ENCODE measurements at places on chromosomes 2 and 18.

DNA sequence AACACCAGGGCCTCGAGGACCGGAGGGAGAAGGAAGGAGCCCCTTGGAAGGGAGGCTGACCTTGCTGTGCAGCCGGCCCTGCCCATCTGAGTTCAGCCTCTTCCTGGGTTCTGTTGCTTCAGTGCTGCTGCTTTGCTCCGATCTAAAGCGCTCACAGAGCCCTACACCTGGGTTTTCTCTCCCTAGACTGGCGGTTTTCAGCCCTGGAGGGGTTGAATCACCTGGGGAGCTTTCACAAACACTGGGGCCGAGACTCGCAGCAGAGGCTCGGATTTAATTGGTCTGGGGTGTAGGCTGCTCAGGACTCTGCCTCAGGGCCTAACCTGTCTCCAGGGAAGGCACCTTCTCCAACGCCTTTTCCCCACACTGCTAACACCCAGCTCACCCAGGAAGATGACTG is 40.9 kb upstream of the SMAD7 start:
- no peak for DNase-seq

- no peak for DNase-seq
Observed at GRCh38 chr2:179207047-179207446, 57.6 kb downstream of the SESTD1 start.

- no peak for DNase-seq
Observed at GRCh38 chr2:96540136-96540535, 3.6 kb downstream of the ARID5A start.

DNA sequence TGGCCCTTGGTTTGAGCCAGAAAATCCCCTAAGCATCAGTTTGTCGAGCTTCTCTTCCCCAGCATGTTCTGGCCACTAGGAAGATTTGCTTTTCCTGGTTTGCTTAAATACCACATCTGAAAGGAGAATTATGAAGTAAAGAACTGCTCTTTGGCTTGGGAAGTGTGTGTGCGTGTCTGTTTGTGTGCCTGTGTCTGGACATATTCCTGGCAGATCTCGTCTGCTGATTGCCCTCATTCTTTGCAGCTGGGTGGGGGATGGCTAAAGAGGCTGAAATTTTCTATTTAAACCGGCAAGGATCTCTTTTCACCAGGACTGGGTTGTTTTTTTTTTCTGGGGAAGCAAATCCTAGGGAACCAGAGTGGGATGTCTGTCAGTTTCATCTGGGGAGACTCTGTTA is 57.3 kb upstream of the MBOAT2 start:
- no peak for DNase-seq

- DNase-seq: no peak
Observed at GRCh38 chr18:44170208-44170880, 510.3 kb upstream of the SETBP1 start.

DNA sequence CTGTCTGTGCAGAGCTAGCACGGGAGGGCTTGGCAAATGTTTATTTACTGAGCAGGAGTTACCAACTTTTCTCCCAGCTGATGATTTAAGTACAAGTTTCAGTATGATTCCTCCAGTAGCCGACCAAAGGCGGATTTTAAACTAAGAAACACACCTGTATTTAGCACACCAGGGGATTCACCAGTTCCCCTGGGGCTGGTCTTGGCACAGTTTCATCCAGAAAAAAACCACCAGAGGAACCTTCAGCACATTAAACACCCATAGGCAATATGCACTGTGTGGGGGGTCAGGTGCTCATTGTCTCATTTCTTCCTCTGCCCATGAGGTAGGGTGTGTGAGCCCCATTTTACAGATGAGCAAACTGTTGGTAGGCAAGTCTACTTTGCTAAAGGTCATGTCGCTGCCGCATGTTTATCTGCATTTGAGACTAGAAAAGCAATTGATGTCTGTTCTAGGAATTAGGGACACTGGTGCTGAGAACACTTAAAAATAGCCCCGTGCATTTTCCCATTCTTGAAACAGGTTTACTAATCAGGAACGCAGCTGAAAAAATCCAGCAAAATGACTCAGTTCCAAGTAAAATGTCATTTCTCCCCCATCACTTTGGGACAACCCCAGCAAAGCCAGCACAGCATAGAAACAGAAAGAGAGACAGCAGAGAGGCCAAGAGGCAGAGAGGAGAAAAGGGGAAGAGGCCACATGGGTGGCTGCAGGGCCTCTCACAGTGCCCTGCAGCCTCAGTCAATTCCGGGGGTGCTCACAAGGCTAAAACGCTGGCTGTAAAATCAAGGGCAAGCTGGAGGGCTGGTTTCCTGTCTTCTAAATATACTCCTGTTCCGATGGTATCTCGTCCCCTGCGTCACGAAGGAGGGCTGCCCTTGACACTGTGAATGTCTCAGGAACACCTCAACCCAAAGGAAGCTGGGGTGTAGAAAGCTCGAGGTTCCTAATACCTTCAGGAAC is 166.8 kb upstream of the ID2 start:
- no peak for DNase-seq
